Vagina (tissue), 2 donors: ENCODE measurements at places on chromosomes 13 and 19.

GRCh38 chr19:49556412-49557398, 23.7 kb downstream of the NOSIP start:
- H3K4me3 ChIP-seq, result no peak overlapping the region
- H3K4me1 ChIP-seq, result peaks cover 28% of the 10 kb centered on the region
- H3K27me3 ChIP-seq, result no peaks in the 10 kb centered on the region
- DNase-seq, result no peak
- no peak overlapping the region for H3K27ac ChIP-seq

GRCh38 chr13:96900986-96901385, 93.3 kb downstream of the OXGR1 start:
- no peaks in the 10 kb centered on the region for H3K4me1 ChIP-seq
- no peaks in the 10 kb centered on the region for H3K27me3 ChIP-seq
- no peak for DNase-seq
- no peak overlapping the region for H3K4me3 ChIP-seq

- no peak overlapping the region for H3K4me3 ChIP-seq
- H3K4me1 ChIP-seq, result no peaks in the 10 kb centered on the region
- H3K27me3 ChIP-seq, result no peaks in the 10 kb centered on the region
- no peak overlapping the region for H3K27ac ChIP-seq
- no peaks in the 10 kb centered on the region for H3K36me3 ChIP-seq
- no peak for DNase-seq
Measured at GRCh38 chr13:58056426-58056825, 424.9 kb downstream of the PCDH17 start.

GRCh38 chr19:31715249-31715945, 366.2 kb upstream of the TSHZ3 start:
- DNase-seq, result no peak
- H3K27ac ChIP-seq, result no peak overlapping the region
- H3K27me3 ChIP-seq, result no peaks in the 10 kb centered on the region
- H3K4me3 ChIP-seq, result no peak overlapping the region
